ENCODE measurements at places on chromosomes 6 and 20.

GRCh38 chr6:159249128-159249527 lies 79.9 kb downstream of the FNDC1 start:
- DNase-seq: no peak

GRCh38 chr6:31163922-31164321 lies 5.5 kb downstream of the TCF19 start:
- no peak for DNase-seq

DNA sequence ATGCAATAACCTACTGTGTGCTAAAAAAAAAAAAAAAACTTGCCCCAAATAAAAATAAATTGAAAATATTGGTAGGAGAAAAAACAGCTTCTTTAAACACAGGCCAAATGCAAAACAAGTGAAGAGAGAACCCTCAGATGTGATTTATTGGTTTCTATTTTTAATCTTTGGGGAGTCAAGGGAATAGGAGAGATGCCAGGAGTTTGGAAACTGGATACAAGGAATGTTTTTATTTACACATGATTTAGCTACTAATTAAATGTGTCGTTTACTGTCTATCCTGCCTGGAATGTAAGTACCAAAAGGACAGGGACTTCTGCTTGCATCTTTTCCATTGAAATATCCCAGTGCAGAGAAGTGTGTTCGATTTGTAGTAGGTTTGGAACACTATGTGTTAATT lies 810.7 kb downstream of the MAFB start:
- DNase-seq: no peak

DNA sequence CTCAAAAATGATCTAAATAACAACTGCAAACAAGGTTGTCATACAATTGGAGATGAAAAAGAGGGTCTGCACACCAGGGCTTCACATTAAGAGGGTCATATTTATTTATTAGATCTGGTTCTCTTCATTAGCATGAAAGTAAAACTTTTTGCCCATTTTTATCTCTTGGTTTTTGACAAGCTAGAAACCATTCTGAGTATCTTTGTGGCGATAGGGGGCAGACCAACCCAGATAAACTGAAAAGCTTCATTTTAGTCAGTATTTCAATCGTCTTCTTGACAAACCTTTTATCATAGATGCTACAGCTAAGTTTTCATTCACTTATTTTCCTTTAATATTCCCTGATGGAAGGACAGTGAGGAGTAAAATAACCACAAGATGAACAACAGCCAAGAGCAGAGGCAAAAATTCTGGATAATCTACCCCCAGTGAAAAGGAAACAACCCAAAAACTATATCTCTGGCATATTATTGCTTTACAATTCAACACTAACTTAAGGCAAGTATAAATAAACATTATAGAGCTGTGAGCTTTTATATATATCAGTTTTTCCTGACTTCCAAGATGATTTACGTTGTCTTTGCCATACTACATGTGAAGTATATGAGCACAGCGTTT lies 45.2 kb downstream of the THEMIS start:
- no peak for DNase-seq

GRCh38 chr6:40852779-40853373 lies 186.1 kb downstream of the UNC5CL start:
- no peak for DNase-seq

GRCh38 chr6:167826230-167826895 lies 348 bp upstream of the AFDN start:
- no peak for DNase-seq

Data from stimulated activated CD8-positive, alpha-beta memory T cell treated with anti-CD3 and anti-CD28 coated beads, Interleukin-4, amount 100 ng/mL, for 4 hours (primary cell).